Stomach (tissue), 19 donors: ENCODE measurements at places on chromosomes 5 and 9. TPM values are rescaled to one million over a fixed set of nuclear protein-coding genes. Genes with fewer than 3 reads are reported as not detected.

DNA sequence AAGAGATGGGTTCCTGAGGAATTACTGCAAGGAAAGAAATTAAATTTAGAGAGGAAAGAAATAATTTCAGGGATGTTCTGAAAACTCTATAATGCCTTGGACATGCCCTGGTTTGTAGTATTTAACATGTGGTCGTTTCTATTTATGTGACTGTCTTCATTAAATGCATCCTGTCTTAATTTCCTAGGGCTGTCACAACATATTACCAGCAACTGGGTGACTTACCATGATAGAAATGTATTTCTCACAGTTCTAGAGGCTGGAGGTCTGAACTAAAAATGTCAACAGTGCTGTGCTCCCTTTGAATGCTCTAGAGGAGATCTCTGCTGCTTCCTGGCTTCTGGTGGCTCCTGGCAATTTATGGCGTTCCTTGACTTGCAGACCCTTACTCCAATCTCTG, 287.7 kb downstream of the FBXL7 start:
- DNase-seq: no peak
- no peaks in the 10 kb centered on the region for H3K4me1 ChIP-seq
- no peak overlapping the region for H3K4me3 ChIP-seq
- H3K27ac ChIP-seq: no peak overlapping the region
- no peaks in the 10 kb centered on the region for H3K27me3 ChIP-seq

DNA sequence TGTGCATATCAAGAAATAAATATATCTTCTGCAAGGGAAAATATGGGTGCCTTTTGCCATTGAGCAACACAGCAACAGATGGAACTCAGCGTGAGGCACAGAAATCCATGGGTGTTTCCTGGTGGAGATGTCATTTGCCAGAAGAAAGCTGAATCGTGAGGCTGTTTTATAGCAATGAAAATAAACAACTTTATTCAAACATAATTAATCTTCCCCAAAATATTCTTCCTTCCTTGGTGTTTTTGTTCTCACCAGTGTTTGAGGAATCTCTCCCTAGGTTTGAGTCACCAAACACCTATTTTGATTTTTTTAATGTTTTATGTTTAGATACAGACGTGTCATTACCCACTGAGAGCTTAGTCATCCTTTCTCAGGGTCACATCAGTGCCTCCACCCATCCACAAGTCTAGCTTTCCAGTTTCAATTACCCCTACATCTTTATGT, 65.8 kb upstream of the PAPPA start:
- DNase-seq: no peak
- no peak overlapping the region for H3K27ac ChIP-seq
- H3K27me3 ChIP-seq: no peaks in the 10 kb centered on the region
- no peak overlapping the region for H3K4me3 ChIP-seq

The SLC1A1 gene
- polyA plus RNA-seq: 2.1 TPM

The ADAMTSL1 gene
- polyA plus RNA-seq: 5.8 TPM

DNA sequence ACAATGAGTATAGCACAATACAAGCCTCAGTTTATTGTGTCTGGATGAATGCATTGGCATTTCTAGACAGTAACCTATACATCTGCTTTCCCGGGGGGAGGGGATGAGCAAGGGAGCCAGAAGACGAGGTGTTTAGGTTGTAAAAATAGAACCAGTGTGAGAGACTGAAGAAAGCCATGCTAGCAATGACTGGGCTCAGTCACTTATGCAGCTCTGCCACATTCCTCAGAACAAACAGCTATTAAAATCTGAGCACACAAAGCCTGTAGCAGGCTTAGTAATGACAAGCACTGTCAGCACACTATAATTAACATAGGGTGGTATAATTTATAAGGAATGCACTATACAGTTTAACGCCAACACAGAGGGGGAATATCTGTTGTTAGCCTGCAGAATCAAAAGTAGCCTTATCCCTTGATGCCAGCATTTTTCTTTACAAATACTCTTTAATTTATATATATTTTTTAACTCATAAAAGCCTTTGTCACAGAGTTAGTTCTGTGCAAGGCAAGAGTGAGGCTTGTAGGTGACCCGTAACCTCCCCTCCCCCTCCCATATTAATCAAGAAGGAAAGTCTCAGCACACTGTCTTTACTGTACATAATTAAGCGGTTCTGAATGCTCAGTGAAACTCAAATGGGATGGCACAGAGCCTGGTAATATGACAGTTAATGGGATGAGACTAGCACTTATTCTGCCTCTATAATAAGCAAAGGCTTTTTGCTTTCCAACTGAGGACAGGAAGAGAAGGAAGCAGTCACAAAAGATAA, 295.4 kb downstream of the CSNK1G3 start:
- H3K4me1 ChIP-seq: peaks cover 13% of the 10 kb centered on the region
- no peaks in the 10 kb centered on the region for H3K27me3 ChIP-seq
- H3K4me3 ChIP-seq: no peak overlapping the region
- no peak overlapping the region for H3K27ac ChIP-seq
- no peaks in the 10 kb centered on the region for H3K36me3 ChIP-seq

The F12 gene
- polyA plus RNA-seq: 13.6 TPM

The CRB2 gene
- not detected for polyA plus RNA-seq

- no peak overlapping the region for H3K27ac ChIP-seq
- no peak overlapping the region for H3K4me3 ChIP-seq
- DNase-seq: no peak
- H3K36me3 ChIP-seq: no peaks in the 10 kb centered on the region
Measured at GRCh38 chr5:75545131-75545530, 33.4 kb downstream of the POLK start.

DNA sequence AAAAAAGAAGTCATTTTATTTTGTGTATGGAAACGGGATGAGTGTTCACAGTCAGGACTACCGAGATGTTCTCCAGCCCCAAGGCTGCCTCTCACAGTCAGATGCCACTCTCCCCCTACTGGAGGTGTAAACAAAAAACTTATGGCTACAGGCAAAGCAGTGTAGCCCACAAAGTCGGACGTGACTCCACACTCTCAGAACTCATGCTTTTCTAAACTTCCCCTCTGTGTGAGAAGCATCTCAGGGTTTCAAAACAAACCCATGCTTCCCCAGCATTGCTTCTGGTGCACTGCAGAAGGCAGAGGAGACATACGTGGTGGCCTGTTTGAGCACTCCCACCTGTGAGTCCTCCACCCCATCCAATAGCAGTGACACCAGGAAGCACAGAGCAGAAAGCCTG, 580.3 kb downstream of the BNC2 start:
- H3K4me1 ChIP-seq: no peaks in the 10 kb centered on the region
- no peak overlapping the region for H3K4me3 ChIP-seq
- H3K36me3 ChIP-seq: no peaks in the 10 kb centered on the region
- no peak for DNase-seq
- no peaks in the 10 kb centered on the region for H3K27me3 ChIP-seq

DNA sequence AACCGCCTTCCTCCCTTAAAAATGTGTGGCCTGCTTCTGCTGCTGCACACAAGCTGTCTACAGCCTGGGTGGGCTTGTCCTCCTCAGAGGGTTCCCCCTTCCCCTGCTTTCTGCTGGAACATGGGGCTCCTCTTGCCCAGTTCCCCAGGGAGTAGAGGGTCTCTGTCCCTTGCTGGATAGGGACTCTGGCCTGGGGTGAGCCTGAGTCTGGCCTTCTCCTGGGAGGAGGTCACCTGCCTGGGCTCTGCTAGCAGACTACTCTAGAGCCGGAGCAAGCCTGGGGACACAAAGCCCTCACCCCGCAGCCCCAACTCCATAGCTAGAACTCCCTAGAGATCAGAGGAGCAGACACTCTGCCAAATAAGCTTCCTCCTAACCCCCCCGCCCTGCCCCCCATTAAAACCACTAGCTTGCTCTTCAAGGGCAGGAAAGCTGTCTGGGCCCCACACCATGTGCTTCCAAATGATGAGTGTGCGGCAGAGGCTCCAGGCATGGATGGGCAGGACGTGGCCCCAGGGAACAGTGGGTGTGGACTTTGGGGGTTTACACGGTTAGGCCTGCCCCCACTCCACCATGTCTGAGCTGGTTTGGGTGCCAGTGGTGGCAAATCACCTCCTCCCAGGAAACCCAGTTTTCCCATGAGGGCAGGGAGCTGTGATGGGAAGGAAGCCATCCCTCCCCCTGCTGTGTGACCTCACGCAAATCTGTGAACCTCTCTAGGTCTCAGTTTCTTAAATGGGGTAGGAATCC, 10.0 kb downstream of the TCF7 start:
- peaks cover 33% of the 10 kb centered on the region for H3K4me1 ChIP-seq
- no peak overlapping the region for H3K4me3 ChIP-seq
- no peaks in the 10 kb centered on the region for H3K27me3 ChIP-seq

DNA sequence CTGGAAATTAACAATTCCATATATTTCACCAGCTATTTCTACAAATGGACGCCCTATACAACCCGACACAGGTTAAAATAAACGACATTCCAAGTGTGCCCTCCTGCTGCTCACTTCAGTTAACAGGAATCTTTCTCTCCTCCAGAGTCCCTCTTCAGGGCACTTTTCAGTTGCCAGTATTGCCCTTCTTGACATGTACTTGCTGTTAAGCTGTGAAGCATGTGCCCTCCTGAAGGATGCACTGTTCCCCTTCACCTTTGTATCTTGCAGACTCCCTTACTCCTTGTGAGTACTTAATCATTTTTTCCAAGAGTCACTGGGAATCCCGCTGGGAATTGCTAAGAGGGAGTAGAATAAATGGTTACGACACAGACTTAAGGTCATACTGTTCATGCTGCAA, 364.1 kb downstream of the CTNND2 start:
- H3K27ac ChIP-seq: no peak overlapping the region
- no peaks in the 10 kb centered on the region for H3K27me3 ChIP-seq
- no peak overlapping the region for H3K4me3 ChIP-seq
- H3K4me1 ChIP-seq: no peaks in the 10 kb centered on the region
- H3K36me3 ChIP-seq: no peaks in the 10 kb centered on the region
- no peak for DNase-seq

DNA sequence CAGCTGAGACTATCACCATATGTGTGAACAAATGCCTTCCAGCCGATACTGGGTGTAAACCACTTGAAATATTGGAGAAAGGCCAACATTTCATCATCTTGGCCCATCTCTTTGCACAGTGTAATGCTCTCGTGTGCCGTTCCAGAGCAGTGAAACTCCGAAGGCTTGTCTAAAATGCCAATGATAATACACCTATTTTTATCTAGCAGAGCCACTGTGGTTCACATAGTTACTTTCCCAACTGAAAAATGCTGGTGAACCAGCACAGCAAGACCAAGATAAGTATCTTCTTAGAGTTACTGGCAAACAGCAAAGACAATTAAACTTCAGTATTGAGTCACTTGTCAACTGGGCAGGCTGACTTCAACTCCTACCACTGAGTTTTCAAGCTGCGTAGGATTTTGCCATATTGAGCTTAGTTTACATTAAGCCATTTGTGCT, 379.9 kb upstream of the ACTBL2 start:
- no peak for DNase-seq
- H3K36me3 ChIP-seq: no peaks in the 10 kb centered on the region
- H3K4me3 ChIP-seq: no peak overlapping the region

- no peaks in the 10 kb centered on the region for H3K27me3 ChIP-seq
- no peak overlapping the region for H3K27ac ChIP-seq
- peaks cover 15% of the 10 kb centered on the region for H3K4me1 ChIP-seq
- no peak for DNase-seq
- no peak overlapping the region for H3K4me3 ChIP-seq
- no peaks in the 10 kb centered on the region for H3K36me3 ChIP-seq
Measured at GRCh38 chr9:96241391-96241809, 60.6 kb downstream of the HSD17B3 start.

The FCN2 gene
- polyA plus RNA-seq: not detected

DNA sequence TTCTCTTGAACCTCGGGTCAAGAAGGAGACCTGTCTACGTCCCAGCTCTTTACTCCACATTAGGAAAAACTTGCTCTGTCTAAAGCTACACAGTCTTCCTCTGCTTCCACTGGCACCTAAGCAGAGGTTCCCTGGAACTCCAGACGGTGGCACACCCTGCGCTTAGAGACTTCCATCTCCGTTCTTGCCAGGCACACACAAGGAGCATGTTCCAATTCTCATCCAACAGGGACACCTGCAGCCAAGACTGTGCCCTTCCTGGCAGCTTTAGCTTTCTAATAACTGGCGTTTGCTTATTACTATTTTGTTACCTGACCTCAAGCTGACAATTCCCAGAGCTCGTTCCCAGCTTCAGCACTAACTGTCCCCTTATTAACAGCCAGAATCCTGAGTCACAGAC, 16.0 kb downstream of the CAPSL start:
- no peak overlapping the region for H3K4me3 ChIP-seq
- peaks cover 53% of the 10 kb centered on the region for H3K27me3 ChIP-seq
- no peak overlapping the region for H3K27ac ChIP-seq
- H3K36me3 ChIP-seq: no peaks in the 10 kb centered on the region
- no peak for DNase-seq
- no peaks in the 10 kb centered on the region for H3K4me1 ChIP-seq
